ENCODE measurements at places on chromosomes 16 and 17.

DNA sequence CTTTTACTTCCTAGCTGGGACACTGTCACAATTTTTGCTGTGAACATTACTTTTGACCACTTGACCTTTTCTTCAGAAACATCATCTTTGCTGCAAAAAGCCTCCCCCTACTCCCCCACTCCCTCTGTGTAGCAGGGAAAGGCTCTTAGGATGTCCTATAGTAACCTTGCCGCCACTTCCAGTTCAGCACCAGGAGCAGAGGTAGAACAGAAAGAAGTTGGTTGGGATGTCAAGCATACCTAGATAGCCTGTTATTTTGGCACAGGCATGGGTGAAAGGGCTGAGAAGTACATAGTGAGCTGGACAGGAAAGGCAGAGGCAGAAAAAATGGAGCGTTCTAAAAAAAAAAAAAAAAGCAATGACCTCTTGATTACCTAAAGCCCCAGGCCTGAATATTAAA, 31.3 kb downstream of the SMIM36 start:
- DNase-seq = no peak

DNA sequence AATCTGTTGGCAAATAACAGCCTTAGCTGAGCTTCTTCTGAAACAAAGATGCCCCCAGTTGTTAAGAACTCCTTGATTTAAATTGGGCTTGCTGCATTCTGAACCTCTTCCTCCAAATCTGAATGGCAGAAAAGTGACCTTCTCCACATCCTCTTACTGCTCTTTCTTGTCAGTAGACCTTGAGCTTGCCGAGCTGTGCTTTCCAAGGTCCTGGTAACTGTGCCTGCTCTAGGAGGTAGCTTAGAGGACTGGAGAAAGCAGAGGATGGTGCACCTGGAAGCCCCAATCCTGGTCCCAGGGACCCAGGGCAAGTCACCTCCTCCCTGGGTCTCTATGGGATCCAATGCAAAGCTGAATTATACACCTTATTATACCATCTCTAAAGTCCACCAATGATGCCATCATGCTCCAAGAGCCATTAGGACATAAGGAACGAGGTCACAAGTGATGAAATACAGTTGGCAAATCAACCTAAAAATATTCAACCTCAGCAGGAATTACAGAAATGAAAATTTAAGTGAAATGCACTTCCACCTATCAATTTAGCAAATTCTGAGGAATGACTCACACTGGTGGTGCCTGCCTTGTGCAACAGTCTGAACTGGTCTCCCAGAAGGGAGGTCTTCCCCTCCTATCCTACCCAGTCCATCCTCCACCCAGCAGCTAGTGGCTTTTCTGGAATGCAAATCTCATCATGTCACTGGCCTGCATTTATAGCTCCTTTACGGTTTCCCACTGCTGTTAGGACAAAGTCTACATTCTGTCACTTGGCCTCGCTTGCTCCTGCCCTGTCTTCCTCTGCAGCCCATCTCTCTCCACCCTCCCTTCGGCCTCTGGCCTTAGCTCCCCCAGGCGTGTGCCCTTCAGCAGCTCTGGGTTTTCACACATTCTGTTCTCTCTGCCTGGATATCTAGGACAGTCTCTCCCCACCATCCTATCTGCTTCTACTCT, 36.6 kb downstream of the TOM1L2 start:
- peak; percentile 84 for DNase-seq

- DNase-seq = peak; percentile 90
Measured at GRCh38 chr17:59842901-59843652, 49.7 kb downstream of the TUBD1 start.

GRCh38 chr16:75305364-75306098, 54.1 kb upstream of the BCAR1 start:
- DNase-seq = peak; percentile 100

GRCh38 chr17:27207073-27207513, 86.8 kb upstream of the WSB1 start:
- DNase-seq = peak; percentile 76

DNA sequence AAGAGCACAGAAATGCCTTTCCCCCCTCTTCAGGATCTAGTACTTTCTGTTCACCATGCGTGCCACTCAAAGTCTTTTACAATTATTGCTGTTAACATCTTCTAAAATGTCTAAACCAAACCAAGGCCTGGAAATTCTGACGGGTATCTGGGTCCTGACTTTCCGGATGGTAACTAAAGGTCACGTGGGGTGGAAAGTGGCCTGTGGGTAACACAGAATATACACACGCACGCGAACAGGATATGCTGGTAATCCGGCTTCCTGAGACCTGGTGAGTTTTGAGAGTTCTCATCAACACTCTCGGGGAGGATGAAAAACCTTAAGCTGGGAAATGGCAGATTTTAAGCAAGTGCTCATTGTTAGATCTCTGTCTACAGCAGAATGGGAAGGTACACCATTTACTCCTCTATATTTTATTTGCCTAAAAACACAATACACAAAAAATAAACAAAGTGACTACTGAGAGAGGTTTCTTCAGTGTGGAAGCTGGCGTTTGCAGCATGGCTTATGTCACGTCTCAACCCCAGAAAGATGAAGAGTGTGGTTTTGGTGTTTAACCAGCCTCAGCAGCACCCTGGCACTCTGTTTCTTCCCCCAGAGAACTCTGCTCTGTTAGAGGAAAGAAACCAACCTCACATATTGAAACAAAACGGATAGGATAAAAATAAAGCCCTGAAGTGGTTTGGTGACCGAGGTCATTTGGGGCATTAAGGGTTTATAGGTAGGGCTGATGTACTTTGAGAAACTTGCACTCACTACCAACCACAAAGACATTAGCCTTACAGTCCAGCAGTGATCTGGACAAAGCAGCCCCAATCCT, 37.3 kb downstream of the SMG6 start:
- no peak for DNase-seq

DNA sequence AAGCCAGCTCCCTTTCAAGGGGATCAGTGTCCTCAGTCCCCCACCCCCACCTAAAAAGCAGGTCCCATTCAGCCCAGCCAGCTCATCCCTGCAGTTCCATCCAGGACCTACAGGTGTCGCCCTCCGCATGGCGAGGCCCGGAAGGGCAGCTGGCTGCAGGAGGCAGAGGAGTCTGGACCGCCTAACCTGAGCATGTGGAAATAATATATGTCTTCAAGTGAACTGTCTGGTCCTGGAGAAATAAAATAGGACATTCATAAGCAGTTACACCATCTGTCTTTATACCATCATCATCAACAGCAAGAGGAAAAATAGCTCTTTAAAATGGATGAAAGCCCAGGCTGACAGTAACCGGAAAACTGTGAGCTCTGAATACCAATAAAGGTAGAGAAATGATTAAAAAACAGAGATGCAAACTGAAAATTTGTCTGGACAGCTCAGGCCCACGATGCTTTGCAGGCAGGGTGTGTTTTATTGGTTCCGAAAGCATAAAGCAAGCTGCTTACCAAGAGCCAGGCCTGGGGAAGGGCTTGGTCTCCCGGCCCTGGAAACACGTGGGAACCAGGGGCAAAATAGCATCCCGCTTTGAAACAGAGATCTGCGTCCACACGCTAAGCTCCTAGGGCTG, 215.2 kb downstream of the ZFHX3 start:
- peak; percentile 70 for DNase-seq

DNA sequence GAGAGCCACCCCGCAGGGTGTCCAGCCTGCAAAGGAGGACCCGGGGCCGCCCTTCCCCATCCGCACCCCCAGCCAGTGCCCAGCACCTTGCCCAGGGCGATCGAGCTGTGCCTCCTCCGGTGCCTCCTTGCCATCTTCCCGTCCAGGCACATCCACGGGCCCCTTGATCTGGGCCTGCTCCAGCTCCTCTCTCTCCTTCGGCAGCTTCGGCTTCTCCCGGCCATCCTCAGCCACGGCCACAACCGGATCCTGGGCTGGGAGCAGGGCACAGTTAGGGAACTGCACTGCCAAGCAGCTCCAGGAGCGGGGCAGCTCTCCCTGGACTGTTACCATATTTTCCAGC, 13.8 kb downstream of the NDUFAF8 start:
- DNase-seq = no peak

DNA sequence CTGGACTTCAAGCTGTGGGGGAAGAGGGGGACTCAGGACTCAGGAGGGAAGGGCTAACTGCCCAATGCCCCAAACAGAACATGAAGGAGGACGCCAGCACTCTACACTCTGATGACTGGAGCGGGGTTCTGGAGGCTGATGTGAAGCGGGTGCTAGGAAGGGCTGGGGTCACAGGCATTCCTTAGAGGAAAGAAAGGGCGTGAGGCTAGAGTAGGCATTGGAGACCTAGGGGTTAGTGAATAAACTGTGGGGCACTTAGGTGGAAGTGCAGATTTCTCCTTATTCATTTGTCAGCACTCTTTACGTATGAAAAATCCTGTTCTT, 760 bp upstream of the LMF1 start:
- DNase-seq = no peak

DNA sequence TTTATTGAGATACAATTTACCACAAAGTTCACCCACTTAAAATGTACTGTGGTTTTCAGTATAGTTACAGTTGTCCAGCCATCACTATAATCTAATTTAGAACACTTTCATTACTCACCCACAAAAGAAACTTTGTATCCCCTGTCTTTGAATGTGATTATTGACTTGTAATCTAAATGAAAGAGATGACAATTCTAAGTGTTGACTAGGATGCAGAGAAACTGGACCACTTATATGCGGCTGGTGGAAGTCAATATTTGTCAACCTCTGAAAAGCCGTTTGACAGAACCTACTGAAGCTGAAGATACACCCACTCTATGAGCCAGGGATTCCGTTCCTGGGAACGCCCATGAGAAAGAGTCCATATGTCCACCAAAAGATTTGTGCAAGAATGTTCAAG, 36.8 kb downstream of the TEKT5 start:
- no peak for DNase-seq

DNA sequence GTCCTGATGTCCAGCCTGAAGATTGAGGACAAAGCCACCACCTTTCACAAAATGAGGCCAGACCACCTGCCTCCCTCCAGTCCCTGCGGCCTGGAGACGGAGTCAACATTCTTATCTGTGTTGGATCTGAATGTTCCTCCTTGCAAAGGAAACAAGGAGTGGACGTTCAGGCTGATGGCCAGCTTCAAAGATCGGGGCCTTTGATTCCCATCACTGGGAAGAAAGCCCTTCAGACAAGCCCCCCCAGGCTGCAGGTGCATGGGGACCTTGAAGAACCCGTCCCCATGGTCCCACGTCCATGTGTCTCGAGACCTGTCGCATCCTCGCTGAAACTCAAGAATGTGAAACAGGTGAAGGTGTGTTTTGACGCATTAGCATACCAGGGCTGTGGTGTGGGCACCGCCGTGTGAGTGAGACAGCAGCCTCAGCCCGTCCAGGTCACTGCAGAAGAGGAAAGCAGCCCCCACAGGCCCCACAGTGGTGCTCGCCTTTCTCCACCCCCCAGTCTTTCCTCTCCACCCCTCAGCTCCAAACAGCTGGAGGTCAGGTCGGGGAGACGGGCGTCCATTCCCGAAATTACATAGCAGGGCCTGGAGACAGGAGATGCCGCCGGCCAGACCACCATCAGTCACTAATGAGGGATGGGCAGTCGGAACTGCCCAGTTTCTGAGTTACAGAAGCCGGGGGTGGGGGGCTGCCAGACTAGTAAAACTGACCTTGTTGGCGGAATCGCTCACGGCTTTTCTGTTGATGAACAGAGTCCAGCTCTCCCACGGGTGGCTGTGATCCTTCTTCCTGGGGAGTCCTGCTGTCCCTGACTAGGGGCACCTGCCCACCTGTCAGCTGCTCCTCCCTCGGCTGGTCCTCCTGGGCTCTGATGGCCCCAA, 877 bp upstream of the CSNK1D start:
- no peak for DNase-seq

GRCh38 chr16:4687946-4688673, 5.3 kb upstream of the NUDT16L1 start:
- DNase-seq = no peak

DNA sequence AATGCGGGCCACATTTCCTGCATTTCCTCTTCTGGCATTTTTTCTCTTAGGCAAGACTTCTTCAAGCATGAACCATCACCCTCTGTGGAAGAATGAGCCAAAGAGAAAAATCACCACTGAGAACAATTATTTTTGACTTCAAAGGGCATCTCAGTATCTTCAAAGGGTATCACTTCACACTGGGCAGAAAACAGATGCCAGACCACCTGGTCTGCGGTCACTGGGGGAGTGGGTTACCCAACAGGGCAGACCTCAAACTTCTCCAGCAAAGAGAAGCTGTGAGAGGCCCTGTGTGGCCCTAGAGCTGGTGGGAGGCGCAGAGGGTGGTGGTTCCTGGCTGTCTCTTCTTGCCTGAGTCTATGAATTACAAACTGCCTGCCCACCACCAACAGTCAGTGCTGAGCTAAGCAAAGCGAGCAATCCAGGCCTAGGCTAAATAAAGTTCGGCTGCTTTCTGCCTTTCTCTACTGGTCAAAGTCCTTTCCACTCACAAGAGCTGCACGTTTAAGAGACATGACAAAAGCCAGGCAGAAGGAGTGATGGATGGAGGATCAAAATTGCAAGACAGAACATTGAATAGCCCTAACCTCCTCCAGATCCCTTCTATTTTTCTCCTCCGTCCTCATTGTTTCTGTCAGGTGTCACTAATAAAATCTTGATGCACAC, 602.7 kb upstream of the CDH5 start:
- no peak for DNase-seq

DNA sequence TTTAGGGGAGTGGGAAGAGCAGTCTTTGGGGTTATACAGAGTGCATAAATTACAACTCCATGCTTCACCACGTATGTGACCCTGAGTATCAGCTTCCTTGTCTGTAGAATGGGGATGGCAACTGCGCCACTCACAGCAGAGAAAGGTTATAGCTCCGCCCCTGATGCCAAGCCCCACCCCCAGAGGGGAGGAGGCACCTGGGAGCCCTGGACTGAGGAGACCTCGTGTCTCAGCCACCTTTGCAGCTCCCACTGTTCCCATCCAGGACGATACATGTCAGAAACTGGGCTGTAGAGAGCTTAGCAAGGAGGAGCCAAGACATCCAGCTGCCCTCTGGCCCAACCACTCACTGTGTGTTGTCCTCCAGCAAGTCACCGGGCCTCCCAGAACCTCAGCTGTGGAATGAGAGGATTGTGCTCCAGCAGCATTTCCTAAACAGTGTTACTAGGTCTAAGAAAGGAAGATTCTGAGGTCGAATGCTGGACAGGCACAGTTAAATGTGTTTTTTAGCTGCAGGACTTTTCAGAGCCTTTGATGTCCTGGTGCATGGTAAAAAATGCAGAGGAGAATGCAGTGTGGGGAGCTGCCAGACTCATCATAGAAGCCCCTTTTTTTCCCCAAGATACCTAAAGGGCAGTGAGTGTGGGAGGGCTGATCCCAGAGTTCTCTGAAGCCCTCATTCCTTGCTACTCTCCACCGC, 49.4 kb downstream of the BEAN1 start:
- no peak for DNase-seq

DNA sequence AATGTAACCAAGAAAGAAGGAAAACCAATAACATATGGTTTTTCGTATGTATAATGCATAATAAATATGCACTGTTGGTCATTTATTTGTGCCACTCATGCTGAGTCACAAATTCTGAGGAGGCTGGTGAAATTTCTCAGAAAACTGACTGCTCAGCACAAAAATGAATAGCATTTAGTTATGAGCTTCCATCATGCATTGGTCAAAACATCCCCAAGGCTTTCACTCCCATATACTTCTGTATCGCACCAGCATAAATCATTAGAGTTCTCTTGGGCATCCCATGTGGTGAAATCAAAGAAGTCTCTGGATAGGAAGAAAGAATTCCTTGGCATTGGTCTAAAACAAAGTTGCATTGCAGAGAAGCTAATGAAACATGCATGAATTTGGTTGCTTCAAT, 785.6 kb upstream of the CDH8 start:
- no peak for DNase-seq

- no peak for DNase-seq
Measured at GRCh38 chr17:80319262-80319998, 58.8 kb downstream of the RNF213 start.

All from HT1080 (cell line).